NCI-H187 (cell line): ENCODE measurements at places on chromosomes 11 and 22.

- DNase-seq, result no peak
Observed at GRCh38 chr11:126919147-126919823, 81.3 kb downstream of the KIRREL3 start.

DNA sequence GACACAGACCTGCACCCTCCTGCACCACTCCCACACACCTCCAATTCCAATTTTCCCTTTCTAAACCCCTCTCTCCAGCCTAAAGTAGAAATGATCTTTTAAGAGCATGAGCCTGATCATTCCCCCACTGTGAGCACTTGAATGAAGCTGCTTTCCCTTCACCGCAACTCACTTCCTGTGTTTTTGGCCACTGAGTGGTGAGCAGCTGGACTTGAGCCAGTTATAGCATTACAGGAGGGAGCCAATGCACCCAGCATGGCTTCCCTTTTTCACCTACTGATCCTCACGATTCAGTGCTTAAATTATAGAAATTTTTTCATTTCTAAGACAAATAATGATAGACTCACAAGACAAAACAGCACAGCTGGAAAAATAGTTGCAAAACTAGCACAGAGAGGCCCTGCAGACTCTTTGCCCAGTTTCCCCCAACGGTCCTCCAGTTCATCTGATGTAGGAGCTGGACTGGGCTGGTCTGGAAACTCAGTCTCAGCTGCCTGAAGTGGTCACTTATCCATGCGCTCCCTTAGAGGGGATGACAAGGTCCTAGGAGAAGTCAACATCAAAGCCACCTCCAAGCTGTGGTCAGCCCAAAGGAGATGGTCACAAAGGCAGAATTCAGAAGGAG, 9.7 kb upstream of the APOL4 start:
- DNase-seq, result no peak

DNA sequence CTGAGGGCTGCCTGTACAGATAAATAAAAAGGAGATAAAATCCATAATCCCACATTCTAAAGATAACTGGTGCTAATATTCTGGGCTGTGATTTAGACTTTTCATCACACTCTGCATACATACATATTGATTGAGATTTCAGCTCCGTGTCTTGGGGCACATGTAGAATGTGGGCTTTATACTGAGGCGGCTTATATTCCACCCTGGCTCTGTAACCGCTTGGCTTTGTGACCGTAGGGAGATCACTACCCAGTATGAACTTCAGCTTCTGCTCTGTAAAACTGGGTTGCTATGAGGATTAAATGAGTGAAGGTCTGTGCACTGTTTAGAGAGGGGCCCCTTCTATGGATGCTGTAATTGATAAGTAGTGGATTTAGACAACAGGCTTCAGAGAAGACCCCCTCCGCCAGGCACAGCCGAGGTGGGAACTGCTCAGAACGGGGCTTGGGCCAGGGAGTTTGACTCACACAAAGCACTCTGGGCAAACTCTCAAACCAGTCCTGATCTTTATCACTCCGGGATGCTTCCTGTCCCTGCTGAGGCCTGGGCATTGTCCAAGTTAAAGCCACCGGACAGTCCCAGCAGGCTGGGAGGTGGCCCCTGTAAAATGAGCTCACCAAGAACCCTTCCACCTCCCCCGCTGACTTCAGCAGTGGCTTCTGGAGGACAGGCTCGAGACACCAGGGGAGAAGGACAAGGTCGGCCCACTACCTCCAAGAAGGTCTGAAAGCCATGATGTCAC, 17.2 kb downstream of the KIAA1671 start:
- DNase-seq, result no peak

DNA sequence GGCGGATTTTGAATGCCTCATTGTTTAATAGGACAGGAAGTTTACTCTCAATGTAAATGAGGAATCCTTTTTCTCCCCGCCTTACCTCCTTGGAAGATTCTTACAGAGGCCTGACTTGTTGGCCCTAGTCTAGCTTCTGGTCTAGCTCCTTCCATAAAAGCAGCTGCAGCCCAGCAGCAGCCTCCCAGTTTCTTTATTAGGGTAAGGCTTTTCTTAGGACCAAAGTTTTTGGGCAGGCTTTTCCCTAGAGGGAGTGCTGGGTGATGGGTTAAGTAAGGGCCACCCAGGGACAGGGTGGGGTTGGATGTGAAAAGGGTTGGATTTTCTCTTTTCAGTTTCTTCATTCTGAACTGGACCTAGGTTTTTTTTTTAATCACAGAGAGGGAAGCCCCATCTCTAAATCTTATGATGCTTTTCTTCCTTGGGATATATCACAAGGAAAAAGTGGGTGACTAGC, 49.7 kb downstream of the LIF start:
- no peak for DNase-seq

- peak; percentile 29 for DNase-seq
Observed at GRCh38 chr11:132408877-132409276, 1038.5 kb downstream of the NTM start.

DNA sequence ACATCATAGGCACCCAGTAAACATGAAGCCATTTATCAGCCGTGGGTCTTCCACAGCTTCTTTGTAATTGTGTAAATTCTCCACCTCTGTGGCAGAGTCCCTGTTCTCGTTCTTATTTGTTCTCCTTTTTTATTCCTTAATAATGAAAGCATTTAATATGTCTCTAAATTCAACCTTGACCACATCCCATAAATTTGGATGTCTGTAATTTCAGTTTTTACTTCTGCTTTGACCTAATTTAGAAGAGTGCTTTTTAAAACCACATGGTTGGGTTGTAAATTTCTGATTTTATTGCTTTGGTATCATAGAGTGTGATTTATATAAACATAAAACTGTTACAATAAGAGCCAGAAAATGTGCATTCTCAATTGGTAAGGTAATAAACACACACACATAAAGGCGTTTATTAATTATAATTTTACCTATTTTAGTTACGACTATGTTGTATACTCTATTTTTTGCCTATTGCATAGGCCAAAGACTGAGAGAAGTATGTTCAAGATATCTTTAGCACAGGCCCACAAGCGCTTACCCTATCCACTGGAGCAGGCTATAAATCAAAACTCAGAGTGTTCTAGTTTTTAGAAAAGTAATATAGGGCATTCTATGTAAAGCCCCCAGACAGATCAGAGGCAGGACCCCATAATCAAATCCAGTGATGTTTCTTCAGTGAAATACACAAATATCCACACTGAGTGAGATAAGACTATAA, 58.0 kb upstream of the CCND1 start:
- DNase-seq, result no peak

DNA sequence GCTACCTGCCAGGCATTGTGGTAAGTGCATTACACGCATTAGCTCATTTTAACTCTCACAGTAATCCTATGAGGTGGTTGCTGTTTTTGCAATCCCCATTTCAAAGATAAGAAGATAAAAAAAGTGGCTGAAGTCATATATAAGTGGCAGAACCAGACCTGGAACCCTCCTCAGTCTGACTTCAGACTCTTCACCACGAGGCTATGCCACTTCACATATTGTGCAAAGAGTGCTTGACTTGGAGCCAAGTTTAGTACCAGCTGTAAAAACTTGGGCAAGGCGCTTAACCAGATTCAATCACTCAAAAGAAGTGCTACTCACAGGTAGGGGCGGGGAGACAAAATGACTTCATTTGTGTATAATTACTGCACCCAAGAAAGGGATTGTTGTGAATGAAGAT, 15.3 kb downstream of the BPIFC start:
- no peak for DNase-seq

GRCh38 chr22:17918840-17919239, 105.5 kb downstream of the MICAL3 start:
- DNase-seq, result no peak

GRCh38 chr22:30045901-30046715, 34.2 kb upstream of the HORMAD2 start:
- DNase-seq, result no peak

DNA sequence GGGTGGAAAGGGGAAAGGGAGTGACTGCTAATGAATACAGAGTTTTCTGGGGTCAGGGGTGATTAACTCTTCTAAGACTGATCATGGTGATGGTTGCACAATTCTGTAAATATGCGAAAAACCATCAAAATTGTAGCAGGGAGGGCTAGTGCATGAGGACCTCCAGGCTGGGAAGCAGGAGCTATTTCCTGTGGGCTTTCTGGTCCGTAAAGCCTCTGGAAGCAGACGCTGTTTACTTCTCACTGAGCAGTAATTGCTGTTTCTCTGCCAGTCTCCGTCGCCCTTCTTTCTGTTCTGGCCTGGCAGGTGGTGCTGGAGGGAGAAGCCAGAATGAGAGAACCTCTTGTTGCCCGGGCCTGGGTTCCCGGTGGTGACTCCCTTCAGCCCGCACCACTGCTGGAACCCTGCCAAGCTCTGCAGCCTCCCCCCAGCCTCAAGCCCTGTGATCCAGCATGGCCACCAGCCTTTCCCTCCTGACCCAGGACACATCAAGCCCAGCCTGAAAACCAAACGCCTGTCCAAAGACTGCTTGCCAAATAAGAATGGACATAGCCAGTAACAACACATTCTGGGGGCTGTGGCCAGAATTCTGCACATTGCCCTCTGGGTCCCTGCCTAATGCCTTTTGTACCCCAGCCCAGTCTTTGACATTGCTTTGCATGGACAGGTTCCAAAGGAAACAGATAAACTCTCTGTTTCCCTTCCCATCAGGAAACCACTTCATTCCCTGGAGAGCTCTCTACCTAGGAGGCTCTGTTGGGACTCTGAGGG, 201.0 kb upstream of the NAV2 start:
- no peak for DNase-seq

- DNase-seq, result no peak
Observed at GRCh38 chr11:108904480-108904879, 239.6 kb downstream of the DDX10 start.

DNA sequence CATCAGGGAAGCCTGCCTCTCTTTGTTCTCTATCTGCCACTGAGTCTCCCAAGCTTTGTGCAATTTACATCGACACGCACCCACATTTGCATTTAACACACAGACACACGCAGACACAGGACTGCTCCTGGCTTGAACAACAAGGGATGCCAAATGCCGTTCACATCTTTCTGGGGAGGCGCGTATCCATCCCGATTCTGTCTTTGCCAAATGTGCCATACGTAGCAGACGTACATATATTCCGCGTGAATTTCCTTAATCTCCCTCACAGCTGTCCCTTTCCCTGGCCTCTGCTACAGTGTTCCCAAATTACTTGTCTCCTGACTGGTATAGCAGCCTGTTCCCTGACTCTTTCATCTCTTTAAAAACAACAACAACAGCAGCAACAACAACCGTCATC, 409.5 kb downstream of the MIAT start:
- DNase-seq, result no peak

DNA sequence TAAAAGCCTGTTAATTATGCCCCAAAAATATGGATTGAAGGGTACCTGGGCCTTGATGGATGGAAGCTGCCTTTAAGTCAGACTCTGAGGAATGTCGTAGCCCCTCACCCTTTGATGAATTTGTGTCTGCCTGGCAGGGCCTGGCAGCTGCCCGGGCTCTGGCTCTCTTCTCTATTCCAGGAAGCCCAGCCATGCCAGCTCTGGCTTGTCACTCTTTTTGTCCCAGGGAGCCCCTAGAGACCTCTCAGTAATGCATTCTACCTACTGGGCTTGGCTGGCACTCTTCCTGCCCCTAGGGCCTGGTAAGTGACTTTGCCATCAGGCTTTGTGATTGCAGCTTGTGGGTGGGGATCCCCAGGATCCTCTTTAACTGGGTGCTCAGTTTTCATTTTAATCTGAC, 103.8 kb downstream of the GRIK4 start:
- DNase-seq, result no peak

GRCh38 chr11:45282081-45282480, 4.1 kb downstream of the SYT13 start:
- no peak for DNase-seq

DNA sequence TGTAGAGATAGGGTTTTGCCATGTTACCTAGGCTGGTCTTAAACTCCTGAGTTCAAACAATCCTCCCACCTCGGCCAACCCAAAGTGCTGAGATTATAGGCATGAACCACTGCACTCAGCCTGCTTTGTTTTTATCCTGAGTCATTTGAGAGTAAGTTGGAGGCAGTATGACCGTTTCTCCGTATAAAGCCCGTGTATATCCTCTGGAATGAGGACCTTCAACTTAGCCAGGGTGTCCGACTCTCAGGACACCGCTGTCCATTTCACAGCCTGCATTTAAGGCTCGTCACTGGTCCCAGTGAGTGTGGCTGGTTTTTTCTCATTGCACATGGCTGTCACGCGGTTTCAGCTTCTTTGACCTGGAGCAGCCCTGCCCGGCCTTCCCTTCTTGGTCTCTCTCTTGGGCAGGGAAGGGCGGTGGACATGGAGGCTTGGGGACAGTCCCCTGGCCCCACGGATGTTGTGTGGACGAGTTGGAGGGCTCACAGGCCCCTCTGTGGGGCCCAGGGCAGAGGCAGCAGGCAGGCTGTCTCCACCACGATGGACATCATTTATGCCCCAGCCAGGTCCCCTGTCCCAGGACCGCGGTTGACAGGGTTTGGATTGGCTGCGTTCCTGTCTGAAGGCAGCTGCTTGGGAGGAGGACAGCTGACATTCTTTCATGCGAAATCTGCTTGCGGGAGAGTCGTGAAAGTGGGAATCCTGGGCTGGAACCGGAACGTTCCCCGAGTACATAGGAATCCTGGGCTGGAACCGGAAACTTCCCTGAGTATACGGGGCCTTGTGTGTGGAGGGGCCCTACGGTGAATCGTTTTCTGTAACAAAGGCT, 93.3 kb downstream of the KCNQ1 start:
- no peak for DNase-seq

DNA sequence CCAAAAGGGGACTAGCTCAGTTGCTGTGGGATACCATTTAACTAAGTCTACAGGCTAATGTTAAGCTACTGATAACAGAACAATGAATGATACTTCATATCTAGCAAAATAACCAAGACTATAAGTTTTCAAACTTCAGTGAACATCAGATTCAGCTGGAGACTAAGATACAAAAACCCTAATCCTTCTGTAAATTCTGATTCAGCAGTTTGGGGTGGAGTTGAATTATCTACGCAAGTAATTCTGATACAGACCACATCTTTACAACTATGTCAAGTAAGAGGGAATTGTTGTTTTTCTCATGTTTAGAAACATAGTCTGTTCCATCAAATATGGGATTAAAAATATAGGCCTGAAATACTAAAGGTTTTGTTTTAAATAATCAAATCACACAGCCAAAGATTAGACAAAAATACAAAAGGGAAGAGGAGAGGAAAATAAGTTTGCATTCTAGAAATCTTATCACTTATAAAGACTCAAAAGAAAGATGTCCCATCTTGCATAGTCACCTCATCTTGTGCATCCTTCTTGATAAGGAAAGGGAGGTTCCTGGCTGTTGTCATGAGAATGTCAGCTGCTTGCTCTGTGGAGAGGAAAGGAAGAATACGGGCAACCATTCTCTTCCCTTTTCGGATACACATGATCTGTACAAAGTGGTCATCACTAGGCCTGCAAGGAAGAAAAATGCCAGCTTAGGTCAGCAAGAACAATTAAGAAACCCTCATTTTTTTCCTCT, 21.4 kb downstream of the PATL1 start:
- no peak for DNase-seq

- no peak for DNase-seq
Observed at GRCh38 chr11:44742508-44743246, 15.9 kb downstream of the TSPAN18 start.

- no peak for DNase-seq
Observed at GRCh38 chr22:20429254-20430100, 8.1 kb downstream of the SCARF2 start.

GRCh38 chr22:30694171-30694639, 469 bp upstream of the OSBP2 start:
- peak; percentile 46 for DNase-seq

- DNase-seq, result no peak
Observed at GRCh38 chr22:19879992-19880785, 25.5 kb upstream of the GNB1L start.

- no peak for DNase-seq
Observed at GRCh38 chr11:17558025-17558780, 11.1 kb downstream of the OTOG start.

GRCh38 chr11:58907780-58908179, 31.5 kb upstream of the GLYATL1 start:
- DNase-seq, result no peak

- no peak for DNase-seq
Observed at GRCh38 chr11:34335801-34336200, 22.0 kb downstream of the ABTB2 start.
